ENCODE measurements at places on chromosomes 2 and 18.
A peak's percentile ranks its signal among the peaks of the same experiment; 100 is the strongest.

DNA sequence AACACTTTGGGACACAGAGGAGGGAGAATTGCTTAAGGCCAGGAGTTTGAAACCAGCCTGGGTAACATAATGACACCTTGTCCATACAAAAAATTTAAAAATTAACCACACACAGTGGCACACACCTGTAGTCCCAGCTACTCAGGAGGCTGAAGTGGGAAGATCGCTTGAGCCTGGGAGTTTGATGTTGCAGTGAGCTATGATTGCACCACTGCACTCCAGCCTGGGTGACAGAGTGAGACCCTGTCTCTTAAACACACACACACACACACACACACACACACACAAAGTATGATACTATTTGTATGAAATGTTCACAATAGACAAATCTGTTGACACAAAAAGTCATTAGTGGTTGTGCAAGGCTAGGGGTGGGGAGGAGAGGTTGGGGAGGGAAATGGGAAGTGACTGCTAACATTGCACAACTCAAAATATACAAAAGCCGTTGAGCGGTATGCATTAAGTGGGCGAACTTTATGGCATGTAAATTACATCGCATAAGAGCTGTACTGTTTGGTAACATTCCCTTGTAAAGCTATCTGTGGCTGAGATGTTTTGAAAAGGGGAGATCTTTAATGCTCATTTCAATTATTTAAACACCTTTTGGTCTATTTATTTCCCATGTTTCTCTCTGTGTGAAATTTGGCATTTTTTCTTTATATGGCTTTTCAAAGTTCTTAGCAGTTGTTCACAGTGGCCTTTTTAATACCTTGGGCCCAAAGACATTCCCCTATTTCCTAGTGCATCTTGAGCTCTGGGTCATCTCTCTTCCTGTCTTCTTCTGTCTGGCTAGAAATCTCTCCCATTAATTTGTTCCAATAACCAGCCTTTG lies 58.9 kb upstream of the ZNF516 start:
- DNase-seq, result no peak

GRCh38 chr2:160909781-160910242 lies 250.4 kb upstream of the TANK start:
- no peak for DNase-seq

- DNase-seq, result no peak
Observed at GRCh38 chr2:201108341-201108740, 7.6 kb upstream of the CFLAR start.

DNA sequence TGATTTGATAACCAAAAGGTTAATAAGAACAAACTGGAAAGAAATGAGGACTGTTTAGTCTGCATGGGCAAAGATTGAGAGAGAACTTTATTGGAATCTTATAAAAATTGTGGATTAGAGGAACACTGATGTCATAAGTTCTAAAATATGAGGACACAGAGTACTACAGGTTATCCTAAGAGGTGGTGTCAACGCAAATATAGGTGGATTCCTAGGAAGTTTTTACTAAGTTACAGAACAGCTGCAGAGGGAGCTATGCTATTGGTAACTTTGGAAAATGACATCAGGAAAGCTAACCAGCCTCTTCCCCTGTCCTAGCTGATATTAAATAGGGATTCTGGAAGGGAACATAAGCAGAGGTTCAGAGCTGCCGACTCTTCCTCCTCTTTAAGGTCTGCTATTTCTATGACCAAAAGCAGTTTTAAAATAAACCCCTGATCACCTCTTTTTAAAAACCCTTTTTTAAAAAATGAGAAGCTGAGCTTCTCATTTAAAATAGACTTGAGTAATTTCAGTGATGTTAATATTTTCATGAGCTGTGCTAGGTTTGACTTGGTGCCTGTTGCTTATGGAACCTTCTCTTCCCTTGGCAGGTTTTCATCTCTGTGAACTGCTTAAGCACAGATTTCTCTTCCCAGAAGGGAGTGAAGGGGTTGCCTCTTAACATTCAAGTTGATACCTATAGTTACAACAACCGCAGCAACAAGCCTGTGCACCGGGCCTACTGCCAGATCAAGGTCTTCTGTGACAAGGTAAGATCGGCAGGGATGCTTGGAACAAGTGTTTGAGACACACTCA lies 34.2 kb downstream of the GRHL1 start:
- no peak for DNase-seq

- peak; percentile 31 for DNase-seq
Observed at GRCh38 chr2:209578394-209579001, 154.7 kb downstream of the MAP2 start.

- DNase-seq, result no peak
Observed at GRCh38 chr2:224151680-224152310, 112.7 kb upstream of the SERPINE2 start.

All from glutamatergic neuron (in vitro differentiated cells).